ENCODE measurements at places on chromosomes 12 and 14.

DNA sequence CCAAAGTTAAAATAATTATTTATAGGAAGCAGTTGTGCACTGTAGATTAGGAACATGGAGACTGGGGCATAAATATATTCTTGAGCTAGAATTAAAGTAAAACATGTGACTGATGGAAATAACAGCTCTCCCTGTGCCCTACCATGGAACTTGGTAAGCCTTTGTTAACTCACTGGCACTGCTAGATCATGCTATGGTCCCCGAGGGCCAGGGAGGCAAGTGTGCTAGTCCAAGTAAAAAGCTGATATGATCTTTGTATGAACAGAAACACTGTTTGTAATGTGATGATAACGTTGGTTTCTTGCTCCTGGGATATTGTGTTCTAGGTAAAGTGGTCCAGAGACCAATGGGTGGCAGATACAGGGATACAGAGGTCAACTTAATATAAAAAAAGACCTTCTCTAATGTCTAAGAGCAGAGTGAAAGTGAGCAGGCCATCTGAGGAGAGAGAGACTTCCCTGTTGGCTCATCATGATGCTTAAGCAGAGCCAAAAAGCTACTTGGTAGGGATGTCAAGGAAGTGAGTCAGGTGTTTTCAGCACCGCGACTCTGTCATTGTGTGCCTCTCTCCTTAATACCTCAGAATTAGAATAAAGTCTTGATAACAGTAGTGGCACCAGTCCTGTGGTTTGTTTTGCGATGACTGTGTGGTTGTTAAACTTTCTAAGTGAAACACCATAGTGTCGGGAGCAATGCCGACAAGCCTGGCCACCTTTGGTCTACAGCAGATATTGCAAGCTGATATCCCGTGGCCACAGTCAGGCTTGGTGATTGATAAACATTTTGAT lies 27.6 kb downstream of the BICD1 start:
- peak; percentile 3 for DNase-seq

- DNase-seq, result no peak
Measured at GRCh38 chr12:107748472-107748871, 12.5 kb downstream of the PRDM4 start.

- no peak for DNase-seq
Measured at GRCh38 chr14:30756594-30756993, 117.8 kb upstream of the COCH start.

GRCh38 chr14:90612801-90613200 lies 203.4 kb downstream of the TTC7B start:
- no peak for DNase-seq

GRCh38 chr14:99475179-99475578 lies 5.5 kb downstream of the SETD3 start:
- DNase-seq, result no peak

DNA sequence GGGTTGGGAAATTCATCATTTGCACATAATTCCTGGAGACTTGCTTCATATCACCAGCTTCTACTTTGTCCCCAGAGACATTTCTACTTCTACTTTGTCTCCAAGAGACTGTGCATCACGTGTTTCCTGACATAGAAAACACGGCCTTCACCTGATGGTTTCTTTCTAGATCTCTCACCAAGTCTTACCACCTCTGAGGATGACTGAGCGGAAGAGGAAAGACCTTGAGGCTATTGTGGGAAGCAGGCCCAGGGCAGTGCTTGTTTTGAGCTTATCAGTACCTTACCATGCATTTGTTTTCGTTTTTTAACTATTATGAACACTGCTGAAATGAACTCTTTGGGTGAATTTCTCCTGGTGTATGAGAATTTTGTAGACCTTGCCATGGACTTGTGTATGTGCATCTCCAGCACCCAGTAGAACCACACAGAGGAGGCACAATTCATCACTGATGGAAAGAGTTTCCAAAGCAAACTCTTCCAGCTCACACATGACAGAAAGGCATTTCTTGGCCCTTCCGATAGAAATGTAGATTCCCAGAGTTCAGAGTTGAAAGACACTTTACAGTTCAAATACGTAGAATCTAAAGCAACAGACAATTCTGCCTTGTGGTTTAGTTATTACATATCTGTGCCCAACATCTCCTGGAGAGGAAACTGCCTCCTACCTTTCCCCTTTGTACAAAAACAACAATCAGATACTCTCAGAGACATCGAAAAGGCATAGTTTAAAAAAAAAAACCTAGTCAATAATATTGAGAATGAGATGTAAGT lies 434.7 kb downstream of the FUT8 start:
- peak; percentile 50 for DNase-seq

Measured in activated T-helper 1 cell treated with Interleukin-2 at 50 U/mL for 16 hours (primary cell).